Tibial artery (tissue), 4 donors: ENCODE measurements at places on chromosomes 13 and 19.

DNA sequence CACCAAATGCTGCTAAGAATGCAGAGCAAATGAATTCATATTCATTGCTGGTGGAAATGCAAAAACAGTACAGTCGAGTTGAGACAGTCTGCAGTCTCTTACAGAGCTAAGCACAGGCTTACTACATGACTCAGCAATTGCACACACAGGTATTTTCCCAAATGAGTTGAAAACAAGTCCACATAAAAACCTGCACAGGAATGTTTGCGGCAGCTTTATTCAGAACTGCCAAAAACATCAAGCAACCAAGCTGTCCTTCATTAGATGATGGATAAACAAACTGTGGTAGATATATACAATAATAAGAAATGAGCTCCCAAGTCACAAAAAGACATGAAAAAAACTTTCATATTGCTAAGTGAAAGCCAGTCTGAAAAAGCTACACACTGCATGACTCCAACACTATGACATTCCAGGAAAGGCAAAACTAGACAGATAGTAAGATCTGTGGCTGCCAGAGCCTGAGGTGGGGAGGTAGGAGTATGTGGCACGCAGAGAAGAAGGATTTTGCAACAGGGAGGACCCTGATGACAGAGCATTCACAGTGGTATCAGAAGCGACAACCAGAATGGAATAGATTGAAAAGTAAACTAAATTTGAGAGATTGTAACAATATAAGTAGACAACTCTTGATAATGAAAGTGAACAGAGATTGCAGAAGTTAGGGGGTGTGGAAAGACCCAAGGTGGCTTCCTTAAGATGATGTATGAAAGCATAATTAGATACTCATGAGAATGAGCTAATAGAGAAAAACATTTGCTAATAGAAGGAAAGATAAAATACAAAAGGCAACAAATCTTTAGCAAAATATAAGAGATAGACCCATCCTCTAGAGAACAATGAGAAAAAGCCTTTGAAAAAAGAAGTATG is 52.7 kb downstream of the TSC22D1 start:
- H3K27me3 ChIP-seq, result no peaks in the 10 kb centered on the region
- no peaks in the 10 kb centered on the region for H3K36me3 ChIP-seq
- no peak for DNase-seq

DNA sequence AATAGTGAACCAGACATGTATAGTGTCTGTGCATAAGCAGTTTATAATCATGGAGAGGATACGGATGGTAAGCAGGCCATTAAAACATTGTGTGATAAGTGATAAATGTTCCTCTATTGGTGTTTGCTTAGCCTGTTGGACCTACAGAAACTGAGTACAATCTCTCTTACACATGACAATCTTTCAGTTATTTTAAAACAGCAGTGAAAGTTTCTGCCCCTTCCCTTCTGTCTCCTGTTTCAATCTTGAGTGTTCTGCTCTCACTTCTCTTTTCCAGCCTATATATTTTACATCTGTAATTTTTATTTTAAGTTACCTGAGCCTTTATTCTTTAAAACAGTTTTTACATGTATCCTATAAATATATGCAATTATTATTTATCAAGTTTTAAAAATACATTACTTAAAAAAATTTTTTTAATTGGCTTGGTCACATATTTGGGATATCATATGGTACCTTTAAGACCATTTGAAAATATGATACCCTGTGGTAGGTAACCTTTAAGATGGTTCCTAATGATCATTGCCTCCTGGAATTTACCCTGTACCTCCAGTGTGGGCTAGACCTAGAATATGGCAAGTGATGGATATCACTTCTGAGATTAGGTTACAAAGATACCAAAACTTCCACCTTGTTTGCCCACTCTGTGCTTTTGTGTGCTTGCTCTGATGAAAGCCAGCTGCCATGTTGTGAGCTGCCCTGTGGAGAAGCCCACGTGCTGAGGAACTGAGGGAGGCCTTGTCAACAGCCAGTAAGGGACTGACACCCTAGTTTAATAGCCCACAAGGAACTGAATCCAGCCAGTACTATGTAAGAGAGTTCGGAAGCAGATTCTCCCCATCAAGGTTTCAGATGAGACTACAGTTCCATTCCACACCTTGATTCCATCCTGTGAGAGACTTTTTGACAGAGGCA is 99.3 kb downstream of the DHRS12 start:
- H3K27ac ChIP-seq, result no peak overlapping the region
- H3K4me3 ChIP-seq, result no peak overlapping the region
- no peaks in the 10 kb centered on the region for H3K27me3 ChIP-seq
- no peak for DNase-seq
- no peaks in the 10 kb centered on the region for H3K36me3 ChIP-seq

DNA sequence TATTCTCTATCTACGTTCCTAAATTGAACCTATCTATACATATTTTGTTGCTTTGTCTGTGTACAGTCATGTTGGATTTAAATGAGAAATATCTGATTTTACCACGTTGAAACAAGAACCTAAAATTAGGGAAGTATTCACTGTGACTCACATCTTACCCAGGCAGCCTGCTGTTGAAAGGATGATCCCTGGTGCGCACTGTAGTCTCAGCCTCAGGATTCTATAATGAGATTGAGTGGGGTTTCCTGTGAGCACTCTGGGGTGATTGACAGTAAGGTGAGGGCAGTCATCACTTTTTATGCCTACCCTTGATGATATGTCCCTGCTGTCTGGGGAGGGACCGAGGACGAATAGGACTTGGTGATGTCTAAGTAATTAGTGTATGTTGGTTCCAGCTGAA is 35.4 kb downstream of the PCCA start:
- peaks cover 20% of the 10 kb centered on the region for H3K36me3 ChIP-seq
- DNase-seq, result no peak
- no peak overlapping the region for H3K4me3 ChIP-seq
- H3K4me1 ChIP-seq, result no peaks in the 10 kb centered on the region
- no peaks in the 10 kb centered on the region for H3K27me3 ChIP-seq

DNA sequence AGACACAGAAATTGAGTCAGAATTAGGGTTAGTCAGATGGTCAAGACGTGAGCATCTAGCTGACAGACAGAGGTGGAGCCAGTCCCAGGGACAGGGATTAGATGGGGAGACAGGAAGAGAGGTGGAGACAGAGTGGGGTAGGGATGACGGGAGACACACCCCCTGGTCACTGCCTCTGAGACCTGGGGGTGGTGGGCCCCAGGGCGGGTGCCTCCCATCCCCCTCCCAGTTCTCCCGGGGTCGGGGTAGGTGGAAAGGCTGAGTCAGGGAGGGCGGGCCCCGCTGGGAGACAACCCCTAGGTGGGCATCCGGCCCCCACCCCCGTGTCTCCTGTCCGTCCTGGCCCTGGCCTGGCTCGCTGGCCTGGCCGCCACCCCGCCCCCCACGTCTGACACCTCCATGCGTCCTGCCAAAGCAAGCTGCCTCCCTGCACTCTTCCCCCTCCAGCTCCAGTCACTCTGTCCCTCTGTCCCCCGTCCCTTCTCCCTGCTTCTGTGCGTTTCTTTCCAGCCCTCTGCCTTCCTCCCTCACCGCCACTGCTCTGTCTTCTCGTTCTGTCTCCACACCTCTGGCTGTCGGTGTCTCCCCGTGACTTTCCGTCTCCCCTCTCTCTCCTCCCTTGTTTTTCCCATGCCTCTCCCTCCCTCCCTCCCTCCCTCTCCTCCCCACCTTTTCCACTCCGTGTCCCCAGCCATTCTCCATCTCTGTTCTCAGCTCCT is 15.1 kb downstream of the CCDC97 start:
- H3K4me3 ChIP-seq, result peak overlapping the region; percentile 53
- peak overlapping the region; percentile 93 for H3K27ac ChIP-seq
- DNase-seq, result peak; percentile 89
- H3K36me3 ChIP-seq, result peaks cover 47% of the 10 kb centered on the region
- no peaks in the 10 kb centered on the region for H3K4me1 ChIP-seq

GRCh38 chr13:34464011-34464410 is 478.1 kb upstream of the NBEA start:
- no peaks in the 10 kb centered on the region for H3K36me3 ChIP-seq
- DNase-seq, result no peak
- H3K4me3 ChIP-seq, result no peak overlapping the region
- H3K4me1 ChIP-seq, result peaks cover 29% of the 10 kb centered on the region
- H3K27ac ChIP-seq, result no peak overlapping the region

DNA sequence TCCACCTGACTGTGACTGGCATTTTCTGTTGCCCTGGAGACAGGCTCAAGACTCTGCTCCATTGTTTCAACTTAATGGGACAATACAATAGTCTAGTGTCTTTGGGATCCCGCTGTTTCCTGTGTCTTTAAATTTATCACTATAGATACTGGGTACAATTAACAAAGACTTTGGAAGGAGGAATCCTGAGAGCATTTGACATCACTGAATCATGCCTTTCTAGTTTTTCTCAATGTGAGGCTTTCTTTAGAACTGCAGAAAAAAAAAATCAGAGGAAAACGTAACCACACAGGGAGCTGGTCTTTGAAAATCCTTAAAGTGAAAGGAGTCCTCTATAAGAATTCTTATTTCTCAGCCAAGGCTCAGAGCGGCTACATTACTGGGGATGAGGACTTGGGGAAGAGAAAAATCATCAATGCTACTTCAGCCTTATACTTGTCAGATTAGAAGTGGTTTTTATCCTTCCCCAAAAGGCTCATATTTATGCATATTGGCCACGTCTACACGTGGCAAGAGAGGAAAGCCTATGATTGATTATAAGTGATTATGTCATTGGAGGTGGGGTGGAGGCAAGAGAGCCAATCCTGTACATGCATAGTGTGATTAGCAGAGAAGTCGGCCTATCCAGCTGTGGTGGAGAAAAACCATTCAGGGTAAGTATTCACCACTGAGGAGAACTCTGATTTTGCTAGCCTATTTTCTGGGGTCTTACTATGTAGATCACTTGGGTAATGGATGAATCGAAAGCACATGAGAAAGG is 34.4 kb upstream of the UBL3 start:
- no peak overlapping the region for H3K4me3 ChIP-seq
- H3K36me3 ChIP-seq, result no peaks in the 10 kb centered on the region
- no peak overlapping the region for H3K27ac ChIP-seq
- H3K4me1 ChIP-seq, result peaks cover 4% of the 10 kb centered on the region

GRCh38 chr13:29465741-29466293 is 129.7 kb downstream of the SLC7A1 start:
- no peaks in the 10 kb centered on the region for H3K36me3 ChIP-seq
- H3K27me3 ChIP-seq, result no peaks in the 10 kb centered on the region
- H3K4me1 ChIP-seq, result peaks cover 6% of the 10 kb centered on the region
- no peak overlapping the region for H3K27ac ChIP-seq
- DNase-seq, result peak; percentile 41

DNA sequence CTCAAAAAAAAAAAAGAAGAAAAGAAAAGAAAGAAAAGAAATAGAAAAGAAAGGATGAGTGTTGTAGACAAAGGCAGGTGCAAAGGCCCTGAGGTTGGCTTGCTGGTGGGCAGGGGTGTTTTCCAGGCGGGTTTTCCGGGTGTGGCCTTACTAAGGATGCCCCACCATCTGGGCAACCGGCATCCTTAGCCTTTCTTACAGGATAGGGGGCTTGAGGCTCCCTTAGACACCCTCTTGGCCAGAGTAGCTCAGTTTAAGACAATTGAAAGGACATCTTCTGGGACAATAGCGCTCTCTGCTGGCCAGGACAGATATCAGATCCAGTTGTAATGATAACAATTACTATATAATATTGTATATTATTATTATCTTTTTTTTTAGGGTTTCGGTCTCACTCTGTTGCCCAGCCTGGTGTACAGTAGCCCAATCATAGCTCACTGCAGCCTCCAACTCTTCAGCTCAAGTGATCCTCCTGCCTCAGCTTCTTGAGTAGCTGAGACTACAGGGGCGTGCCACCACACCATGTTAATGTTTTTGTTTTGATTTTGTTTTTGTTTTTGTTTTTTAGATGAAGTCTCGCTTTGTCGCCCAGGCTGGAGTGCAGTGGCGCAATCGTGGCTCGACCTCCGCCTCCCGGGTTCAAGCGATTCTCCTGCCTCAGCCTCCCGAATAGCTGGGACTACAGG is 1.4 kb upstream of the QTRT1 start:
- no peak overlapping the region for H3K27ac ChIP-seq
- H3K27me3 ChIP-seq, result no peaks in the 10 kb centered on the region
- H3K36me3 ChIP-seq, result no peaks in the 10 kb centered on the region
- H3K4me3 ChIP-seq, result no peak overlapping the region

- no peaks in the 10 kb centered on the region for H3K36me3 ChIP-seq
- no peak for DNase-seq
- H3K4me1 ChIP-seq, result no peaks in the 10 kb centered on the region
Observed at GRCh38 chr19:38143847-38144246, 80.2 kb downstream of the DPF1 start.

DNA sequence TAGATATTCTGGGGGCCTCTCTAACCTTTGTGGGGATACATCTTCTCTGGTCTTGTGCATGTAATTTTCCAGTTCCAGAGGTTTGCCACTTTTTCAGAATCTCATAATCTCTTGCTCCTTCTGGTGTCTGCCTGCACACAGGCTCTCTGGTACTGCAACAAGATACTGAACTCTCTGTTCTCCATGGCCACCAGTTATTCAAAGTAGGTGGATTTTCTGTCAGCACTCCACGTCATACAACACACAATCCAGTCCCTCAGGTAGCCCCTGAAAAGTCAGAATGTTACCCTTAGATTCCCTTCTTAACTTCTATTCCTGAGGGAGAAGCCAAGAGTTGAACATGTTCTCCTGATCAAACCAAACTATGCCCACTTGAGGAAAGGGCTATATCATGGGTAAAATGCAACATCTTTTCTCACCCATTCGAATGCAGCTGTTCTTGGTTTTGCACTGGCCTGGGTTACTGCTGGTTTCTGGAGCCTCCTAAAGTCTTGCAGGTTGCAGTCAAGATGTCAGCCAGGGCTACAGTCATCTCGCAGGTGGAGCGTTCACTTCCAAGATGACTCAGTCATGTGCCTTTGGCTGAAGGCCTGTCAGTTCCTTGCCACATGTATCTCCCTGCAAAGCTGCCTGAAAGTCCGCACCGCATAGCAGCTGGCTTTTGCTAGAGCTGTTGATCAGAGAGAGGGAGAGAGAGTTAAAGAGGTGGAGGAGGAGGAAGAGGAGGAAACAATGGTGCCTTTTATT is 57.7 kb upstream of the TUBA3C start:
- H3K4me3 ChIP-seq, result no peak overlapping the region
- no peaks in the 10 kb centered on the region for H3K36me3 ChIP-seq
- no peaks in the 10 kb centered on the region for H3K4me1 ChIP-seq
- DNase-seq, result no peak
- H3K27ac ChIP-seq, result no peak overlapping the region

DNA sequence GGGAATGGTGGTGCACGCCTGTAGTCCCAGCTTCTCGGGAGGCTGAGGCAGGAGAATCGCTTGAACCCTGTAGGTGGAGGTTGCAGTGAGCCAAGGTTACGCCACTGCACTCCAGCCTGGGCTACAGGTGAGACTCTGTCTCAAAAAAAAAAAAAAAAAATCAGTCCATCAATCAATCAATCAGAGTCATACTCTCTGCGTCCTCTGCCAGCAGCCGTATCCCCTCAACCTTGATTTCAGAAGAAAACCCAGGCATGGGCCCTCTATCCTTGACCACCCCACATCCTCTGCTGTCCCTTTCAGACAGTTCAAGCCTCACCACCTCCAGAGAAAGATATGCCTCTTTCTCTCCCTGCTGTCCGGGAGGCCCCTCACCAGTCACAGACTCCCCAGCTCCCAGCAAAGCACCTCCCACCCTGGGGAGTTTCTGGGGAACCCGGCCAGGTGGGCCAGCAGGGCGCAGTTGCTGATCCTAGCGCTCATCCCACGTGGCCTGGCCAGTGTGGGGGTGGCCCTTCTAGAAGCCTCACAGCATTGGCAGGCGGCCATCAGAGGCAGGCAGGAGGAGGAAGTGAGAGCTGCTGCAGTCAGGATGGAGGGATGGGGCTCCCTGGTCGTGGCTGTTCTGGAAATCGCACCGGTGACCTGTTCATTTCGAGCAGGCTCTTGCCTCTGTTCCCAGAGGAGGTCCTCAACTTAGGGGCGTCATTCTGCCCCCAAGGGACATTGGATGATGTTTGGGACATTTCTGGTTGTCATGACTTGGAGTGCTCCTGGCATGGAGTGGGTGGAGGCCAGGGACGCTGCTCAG is 10.2 kb upstream of the JSRP1 start:
- H3K27me3 ChIP-seq, result no peaks in the 10 kb centered on the region
- peak overlapping the region; percentile 33 for H3K27ac ChIP-seq
- peaks cover 13% of the 10 kb centered on the region for H3K4me1 ChIP-seq
